Heart right ventricle (tissue), 16 donors: ENCODE measurements at places on chromosomes 5 and 9. TPM values are rescaled to one million over a fixed set of nuclear protein-coding genes. Genes with fewer than 3 reads are reported as not detected.

DNA sequence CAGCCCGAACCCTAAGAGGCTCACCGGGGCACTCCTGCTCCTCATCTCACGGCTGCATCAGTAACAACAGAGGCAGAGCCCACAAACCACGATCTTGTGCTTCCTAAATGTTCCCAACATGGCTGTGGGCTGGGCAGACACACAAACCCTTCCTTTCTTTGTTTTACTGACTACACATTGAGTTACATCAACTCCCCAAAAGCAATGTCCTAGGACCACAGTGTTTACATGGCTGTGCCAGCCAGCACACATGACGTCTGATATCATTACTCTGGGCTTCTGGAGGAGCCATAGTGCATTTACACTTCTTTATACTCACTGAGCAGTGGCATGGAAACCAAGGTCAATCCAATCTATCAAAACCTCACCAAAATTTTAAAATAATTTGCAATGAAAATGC lies 101.4 kb downstream of the LHFPL2 start:
- DNase-seq, result no peak

DNA sequence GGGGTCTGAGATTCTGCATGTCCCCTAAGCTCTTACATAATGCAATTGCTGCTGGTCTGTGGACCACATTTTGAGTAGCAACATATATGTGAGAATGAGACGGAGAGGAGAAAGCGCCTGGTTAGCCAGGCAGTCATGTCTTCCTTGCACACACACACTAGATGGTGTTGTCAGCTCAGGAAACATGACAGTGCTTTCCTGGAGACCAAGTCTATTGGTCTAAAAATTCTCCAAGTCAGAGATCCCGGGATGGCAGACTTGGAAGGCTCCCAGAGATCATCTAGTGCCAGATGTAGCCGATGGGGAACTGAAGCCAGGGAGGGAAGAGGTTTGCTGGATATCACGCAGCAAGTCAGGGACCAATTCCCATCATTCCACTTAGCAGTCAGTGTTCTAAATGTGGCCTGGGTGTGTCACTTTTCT lies 53.4 kb downstream of the GALNT12 start:
- peak; percentile 88 for DNase-seq

DNA sequence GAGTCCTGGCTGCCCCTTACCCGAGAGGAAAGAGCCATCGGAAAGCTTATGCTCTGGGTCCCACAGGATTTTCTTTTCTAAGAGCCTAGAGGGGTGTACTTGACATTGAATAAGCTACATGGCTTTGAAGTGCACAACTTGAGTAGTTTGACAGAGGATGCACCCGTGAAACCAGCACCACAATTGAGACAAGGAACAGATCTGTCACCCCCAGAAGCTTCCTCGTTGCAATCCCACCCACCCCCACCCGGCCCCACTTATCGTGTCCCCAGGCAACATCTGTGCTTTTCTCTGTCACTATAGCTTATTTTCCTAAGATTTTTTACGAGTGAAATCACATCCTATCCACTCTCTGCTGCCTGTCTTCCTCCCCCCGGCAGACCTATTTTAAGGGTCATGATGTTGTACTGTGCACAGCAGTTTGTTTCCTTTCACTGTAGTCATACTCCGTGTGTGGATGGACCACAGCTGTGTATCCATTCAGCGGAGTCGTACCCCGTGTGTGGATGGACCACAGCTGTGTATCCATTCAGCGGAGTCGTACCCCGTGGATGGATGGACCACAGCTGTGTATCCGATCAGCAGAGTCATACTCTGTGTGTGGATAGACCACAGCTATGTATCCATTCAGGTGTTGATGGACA lies 8.8 kb upstream of the FCN2 start:
- peak; percentile 64 for DNase-seq

- no peak for DNase-seq
Observed at GRCh38 chr5:141920771-141921170, 2.9 kb upstream of the DELE1 start.

GRCh38 chr9:87498046-87498810 lies 561 bp downstream of the DAPK1 start:
- DNase-seq, result peak; percentile 42

GRCh38 chr5:149487672-149488071 lies 63.6 kb downstream of the CSNK1A1 start:
- DNase-seq, result no peak

GRCh38 chr5:53537711-53538110 lies 22.7 kb upstream of the NDUFS4 start:
- no peak for DNase-seq

DNA sequence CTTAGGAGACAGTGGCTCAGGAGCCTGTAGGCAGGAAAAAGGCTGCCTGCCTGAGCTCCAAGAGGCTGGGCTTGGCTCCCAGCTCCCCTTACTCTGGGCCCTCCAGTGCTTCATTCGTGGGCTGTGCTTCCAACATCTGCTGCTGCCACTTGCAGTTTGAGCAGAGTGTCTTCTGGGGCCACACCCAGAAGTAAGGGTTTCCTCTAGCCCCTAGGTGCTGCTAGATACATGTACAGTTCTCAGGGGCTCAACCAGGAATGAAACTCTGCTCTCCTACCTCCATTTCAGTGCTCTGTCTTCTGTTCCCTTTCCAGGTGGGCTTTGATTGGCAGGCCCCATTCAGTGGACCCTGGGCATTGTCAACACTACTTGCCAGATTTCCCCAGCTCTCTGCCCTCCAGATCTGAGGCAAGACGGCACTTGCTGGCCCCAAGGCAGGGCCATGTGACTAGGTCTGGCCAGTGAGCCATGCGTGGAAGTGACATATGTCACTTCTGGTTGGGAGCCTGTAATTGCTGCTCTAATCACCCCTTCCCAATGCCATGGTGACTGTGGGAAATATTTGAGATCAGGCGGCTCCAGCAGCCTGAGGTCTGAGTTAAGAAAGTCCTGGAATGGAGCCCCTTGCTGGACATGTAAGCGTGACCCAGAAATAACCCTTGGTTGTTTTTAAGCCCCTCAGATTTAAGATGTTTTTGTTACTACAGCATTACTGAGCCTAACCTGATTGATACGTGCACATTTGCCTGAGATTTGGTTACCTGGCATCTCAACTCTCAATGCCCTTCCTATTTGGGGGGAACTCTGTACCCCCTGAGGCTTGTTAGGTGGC lies 9.4 kb upstream of the BOD1 start:
- DNase-seq, result no peak

DNA sequence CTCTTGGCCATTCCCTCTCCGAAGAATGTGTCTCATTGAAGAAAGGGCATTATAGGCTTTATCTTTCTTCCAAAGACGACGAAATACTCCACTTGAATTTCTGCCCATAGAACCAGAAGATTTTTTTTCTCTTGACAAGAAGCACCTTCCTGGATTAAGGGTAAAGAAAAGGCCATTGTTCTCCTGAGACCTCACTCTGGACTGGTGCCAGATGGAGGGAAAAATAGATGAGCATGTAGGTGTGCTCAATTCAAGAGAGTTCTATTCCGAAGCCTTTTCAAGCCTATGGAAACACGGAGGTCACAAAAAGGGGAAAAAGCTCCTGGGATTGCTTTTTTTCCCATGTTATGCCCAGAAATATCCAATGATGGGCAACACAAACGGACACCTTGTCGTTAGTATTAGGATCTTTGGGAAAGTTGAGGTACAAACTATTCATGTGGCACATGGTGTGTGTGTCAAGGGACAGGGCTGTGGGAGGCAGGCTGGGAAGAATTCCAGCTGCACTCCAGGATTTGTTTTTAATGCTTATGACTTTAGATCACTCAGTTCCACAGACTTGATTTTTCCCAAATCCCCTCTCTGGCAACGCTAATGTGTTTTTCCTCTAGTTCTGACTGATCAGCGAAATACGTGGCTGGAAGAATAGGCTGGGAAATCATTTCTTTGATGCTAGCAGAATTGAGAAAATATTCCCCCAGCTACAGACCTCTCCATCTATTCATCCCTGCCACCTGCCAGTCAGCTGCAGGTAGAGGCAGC lies 89.9 kb downstream of the SIL1 start:
- no peak for DNase-seq

DNA sequence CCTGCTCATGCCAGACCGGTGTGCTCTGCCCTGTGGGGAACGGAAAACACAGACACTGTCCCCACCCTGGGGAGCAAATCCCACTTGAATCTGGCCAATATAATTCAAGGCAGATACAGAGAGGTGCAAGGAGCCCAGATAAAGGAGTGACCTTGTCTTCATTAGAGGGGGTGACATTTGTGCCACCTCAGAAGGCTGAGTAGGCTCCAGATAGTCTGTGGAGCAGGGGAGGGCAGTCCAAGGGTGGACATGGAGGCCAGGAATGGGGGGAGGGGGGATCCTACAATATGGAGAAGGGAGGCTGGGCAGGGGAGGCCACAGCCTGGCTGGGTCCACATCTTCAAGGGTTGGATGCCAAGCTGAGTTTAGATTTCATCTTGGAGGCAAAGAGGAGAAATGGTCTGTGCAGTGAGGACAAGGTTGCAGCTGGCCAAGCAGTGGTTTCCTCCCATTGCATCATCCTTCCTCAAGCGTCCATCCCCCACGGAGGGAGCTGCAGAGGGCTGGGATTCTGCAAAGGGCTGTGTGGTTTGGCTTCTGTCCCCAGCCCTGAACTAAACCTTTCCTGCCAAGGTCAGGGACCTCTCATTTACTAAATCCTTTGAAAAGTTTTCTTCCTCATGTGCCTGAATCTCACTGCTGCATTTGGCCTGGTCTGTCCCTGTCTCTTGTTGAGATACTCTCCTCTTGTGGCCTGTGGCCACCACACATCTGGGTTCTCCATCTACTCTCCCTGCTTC lies 60.1 kb downstream of the GALNT12 start:
- peak; percentile 73 for DNase-seq

DNA sequence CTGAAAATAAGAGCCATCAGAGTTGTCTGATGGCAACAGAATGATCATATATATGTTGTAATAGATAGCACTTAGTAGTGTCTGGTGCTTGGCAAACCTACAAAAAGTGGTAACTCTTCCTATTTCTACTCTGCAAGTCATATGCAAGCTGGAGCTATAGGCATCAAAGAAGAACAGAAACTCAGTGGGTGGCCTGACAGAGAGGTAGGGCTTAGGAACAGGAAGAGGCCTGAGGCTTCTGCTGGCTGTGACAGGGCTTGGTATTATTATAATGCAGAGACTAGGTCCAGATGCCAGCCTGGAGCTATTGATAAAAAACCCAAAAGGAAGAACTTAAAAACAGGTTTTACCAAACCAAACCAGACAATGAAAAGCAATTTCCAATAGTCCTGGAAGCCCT lies 4.4 kb upstream of the DIAPH1 start:
- DNase-seq, result no peak

DNA sequence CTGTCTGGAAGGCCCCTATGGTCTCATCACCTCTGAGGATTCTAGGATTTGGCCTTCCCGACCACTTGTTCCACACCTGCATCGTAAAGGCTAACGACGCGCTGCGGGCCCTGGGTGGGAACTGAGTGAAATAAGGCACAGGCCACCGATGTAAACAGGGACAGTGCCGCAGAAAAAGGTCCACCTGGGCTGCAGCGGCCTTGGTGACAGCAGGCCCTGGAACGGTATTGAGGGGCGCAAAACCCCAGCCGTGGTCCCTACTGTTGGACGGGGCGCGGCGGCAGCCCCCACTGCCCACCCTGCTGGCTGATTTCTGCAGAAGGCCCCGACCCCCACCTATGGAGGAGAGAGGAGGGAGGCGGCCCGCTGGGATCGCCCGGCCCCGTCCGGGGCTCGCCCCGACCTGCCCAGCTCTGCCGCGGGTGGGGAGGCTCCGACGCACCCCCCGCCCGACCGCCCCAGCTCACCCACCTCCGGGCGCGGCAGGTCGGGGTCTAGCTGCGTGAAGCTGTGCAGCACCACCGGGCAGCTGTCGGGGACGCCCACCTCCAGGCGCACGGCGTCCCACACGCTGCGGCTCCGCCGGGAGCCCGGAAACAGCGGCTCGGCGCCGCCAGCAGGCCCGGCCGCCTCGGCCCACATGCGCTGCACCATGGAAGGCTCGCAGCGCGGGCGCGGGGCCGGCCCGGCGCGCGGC lies 391 bp downstream of the RALGDS start:
- no peak for DNase-seq

- no peak for DNase-seq
Observed at GRCh38 chr5:119368238-119368630, 12.4 kb downstream of the TNFAIP8 start.

TNFSF8 gene
- 0.51 TPM for polyA plus RNA-seq

GRCh38 chr5:79181419-79182022 lies 54.4 kb upstream of the JMY start:
- DNase-seq, result no peak

DNA sequence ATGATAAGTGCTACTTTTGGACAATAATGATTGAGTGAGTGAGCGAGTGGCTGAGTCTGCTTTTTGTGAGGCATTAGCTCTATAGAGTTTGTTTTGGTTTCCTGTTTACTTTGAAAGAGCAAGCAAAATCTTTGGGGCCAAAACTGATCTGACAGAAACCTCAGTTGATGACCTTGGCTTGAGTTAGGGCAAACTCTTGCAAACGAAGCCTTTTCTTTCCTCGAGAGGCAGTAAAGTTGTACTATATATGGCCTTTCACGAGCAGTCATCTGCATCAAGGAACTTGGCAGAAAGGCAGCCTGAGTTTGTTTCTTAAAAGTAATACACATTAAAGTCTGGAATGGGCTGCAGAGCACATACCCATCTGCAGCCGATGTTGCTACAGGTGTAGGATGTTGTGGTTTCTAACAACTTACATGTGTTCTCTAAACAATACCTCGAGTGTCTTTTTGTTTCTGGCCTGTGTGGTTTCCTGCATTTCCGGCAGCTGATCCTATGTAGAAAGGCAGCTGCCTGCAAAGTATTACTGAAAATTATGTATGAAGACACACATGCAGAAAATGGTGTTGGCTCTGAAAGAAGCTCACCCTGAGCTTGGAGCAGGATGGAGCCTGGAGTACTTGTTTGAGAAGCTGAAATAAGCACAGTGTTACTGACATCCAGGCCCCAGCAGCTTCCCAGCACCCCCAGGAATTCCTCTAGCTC lies 60.8 kb downstream of the FOXD1 start:
- DNase-seq, result no peak

DNA sequence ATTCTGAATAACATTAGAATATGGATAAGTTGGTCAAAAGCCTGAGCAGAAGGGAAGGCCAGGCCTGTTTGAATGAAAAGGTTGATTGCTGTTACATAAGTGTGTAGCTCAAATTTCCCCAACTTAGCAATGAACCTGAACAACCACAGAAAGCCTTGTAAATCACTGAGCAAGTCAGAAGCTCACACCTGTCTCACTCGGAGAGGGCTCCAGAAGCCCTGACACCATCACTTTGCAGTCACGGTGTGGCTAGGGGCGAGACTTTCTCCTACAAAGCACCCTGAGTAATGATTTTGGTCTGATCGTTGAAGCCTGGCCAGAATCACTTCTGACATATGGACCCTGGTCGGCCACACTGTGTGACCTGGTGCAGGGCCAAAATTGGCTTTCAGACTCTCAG lies 62.0 kb downstream of the MTX3 start:
- no peak for DNase-seq

GRCh38 chr5:179797741-179798140 lies 4.0 kb downstream of the LTC4S start:
- DNase-seq, result no peak

- DNase-seq, result no peak
Observed at GRCh38 chr5:179852993-179853547, 5.5 kb downstream of the MRNIP start.

- no peak for DNase-seq
Observed at GRCh38 chr9:133470427-133470924, 8.4 kb downstream of the SLC2A6 start.
